ENCODE measurements at places on chromosomes 4 and X.

DNA sequence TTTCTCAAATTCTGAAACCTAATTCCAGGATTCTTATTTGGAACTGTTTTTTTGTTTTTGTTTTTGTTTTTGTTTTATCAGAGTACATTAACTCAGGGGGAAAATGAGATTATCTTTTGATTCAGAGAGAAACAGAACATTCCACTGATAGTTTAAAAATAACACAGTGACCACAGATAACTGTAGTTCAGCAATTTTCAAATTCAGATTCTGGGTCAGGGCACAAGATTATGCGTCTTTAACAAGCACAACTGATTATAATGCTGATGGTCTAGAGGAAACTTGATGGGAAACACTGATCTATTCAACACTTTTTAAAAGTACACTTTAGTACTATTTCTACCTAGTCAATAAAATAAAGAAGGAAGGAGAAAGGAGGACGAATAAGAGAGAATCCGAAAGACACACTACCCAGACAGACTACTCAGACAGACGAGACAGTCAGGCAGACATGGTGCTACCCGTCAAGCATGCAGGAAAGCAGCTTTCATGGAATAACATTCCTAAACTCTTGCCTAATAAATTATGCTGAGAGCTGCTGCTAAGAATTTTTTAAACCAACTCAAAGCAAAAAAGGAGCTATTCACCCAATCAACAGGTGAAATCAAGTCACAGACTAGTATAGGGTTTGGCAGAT, 59.0 kb downstream of the APBB2 start:
- peaks cover 3% of the 10 kb centered on the region for H3K27me3 ChIP-seq
- H3K36me3 ChIP-seq: no peaks in the 10 kb centered on the region
- peaks cover 5% of the 10 kb centered on the region for H3K4me1 ChIP-seq
- DNase-seq: no peak
- H3K4me3 ChIP-seq: no peak overlapping the region

DNA sequence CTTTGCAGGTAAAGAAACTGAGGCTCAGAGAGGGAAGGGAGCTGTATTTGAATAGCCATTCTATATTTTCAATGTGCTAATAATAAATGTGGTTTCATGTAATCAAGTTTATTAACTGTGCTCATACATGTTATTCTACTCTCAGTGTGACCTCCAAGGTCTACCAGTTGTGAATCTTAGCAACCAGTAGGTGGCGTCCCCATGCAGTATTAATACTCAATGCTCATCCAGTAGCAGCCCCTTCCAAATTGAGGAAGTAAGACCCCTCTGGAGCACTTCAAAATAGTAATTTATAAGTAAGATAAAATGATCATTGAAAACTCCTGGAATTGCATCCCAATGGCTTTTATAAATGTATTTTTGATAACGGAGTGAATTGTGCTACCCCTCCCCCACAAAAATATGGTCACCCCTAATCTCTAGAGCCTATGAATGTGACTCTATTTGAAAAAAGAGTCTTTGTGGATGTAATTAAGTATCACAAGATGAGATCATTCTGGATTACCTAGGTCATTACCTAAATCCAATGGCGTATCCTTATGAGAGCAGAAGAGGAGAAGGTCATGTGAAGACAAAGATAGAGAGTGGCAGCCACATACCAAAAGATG, 20.4 kb upstream of the SEPSECS start:
- H3K27me3 ChIP-seq: peaks cover 44% of the 10 kb centered on the region
- H3K4me3 ChIP-seq: no peak overlapping the region
- H3K36me3 ChIP-seq: no peaks in the 10 kb centered on the region
- H3K4me1 ChIP-seq: peaks cover 30% of the 10 kb centered on the region
- H3K27ac ChIP-seq: no peak overlapping the region

DNA sequence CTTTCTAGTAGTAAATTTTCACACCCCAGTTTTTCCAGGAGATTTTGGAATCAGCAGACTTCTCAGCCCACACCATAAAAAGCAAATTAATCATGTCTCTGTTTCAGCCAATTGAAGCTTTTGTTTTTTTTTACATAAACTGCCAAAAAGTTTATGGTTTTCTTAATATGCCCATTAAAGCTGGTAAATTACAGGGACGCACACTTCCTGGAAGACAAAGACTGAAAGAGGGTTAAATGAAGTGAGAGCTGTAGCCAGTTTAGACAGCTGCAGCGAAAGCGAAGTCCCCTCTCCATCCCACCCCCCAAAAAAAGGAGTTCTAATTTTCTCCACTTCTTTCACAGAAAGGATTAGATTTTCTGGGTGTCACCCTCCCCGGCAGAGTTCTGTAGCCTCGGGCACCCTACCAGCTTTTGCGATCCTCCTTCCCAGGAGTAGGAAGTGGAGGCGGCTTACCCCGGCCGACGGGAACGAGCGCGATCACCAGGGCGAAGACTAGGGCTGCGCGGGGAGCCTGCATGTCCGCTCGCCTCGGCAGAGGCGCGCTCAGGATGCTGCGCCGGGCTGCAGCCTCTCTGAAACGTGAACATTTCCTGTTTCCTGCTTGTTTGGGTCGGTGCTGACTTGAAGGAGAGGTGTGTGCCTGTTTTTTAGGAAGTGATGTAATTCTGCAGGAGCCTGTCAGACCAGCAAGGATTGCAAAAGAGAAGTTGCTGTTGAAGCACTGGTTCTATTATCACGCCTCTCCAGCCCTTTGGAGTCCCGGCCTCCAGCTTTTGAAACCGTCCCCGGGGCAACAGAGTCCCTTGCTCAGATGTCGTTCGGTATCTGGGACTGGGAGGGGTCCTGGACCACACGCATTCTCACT, at the start of gene TMEM154:
Gene TMEM154, minus strand, starts transcription at position 584 of the 868 bp plus-strand sequence. Its CDS starts 64 bp downstream, at position 520.
- H3K4me1 ChIP-seq: peaks cover 74% of the 10 kb centered on the region
- H3K36me3 ChIP-seq: no peaks in the 10 kb centered on the region
- peak within 1 kb of the TSS; percentile 83 for H3K4me3 ChIP-seq
- DNase-seq: peak; percentile 74

DNA sequence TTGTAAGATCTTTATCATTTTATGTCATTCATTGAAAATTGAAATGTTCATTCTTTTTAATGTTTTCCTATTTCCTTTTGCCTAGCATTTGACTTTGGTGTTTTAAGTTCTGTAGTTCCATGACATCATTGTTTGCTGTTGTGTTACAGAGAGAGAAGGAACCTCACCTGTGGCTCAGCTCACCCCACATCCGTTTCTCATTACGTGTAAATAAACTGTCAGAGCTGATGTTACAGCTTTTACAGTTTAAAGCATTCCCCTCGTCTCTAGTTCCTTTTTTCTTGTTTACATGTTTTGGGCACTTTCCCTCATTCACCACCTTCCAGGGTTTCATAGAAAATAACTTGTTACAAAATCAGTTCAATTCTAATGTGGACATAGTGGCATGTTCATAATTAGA, 137.2 kb downstream of the FNIP2 start:
- H3K27ac ChIP-seq: peak overlapping the region; percentile 93
- H3K27me3 ChIP-seq: no peaks in the 10 kb centered on the region
- H3K4me3 ChIP-seq: no peak overlapping the region
- H3K4me1 ChIP-seq: peaks cover 47% of the 10 kb centered on the region
- peaks cover 21% of the 10 kb centered on the region for H3K36me3 ChIP-seq

DNA sequence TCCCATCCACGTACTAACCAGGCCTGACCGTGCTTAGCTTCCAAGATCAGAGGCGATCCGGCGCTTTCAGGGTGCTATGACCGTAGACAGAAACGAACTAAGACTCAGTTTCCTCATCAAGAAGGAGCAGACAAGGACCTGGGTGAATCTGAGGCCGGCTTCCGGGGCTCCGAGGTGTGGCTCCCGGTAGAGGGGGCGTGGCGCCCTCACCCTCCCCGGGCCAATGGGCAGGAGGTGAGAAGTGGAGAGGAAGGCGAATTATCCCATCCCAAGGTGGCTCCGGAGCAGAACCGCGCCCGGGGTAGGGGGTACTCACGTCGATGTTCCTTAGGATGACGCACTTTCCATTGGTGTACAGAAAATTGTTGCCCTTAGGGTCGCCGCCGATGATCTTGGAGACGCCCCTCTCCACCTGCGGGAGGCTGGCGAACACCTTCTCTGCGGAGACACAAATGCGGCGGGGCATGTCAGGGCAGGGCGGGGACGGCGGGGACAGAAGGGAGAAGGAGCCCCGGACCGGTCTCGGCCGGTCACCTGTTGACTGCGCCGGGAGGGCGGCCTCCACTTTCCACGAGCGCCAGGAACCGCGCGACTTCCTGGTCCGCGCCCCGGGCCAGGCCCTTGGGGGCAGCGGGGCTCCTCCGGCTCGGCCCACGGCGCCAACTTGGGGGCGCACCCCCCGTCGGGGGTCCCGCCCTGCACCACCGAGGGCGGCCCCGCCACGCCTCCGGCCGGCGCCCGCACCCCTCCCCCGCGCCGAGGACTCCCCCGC, 616 bp downstream of the WDR1 start:
- peak overlapping the region; percentile 90 for H3K27ac ChIP-seq
- H3K36me3 ChIP-seq: peaks cover 40% of the 10 kb centered on the region
- H3K4me3 ChIP-seq: peak overlapping the region; percentile 91
- H3K4me1 ChIP-seq: peaks cover 76% of the 10 kb centered on the region

DNA sequence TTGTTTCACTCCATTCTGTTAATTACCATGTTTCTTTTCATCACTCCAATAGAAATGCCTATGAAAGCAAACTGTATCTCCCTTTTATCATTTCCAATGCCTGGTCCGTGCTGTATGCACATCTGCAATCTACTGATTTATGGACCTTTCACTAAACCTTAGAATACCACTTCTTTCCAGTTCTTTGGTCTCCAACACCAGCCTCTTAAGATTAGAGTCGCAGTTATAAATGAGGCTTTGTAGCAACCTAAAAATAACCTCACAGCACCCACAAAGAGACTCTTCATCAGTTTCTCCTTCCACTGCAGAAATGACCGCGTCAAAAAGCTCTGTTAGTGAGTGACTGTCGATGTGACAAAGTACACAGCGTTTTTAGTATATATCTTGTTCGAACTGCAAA, 282.6 kb downstream of the ADGRA3 start:
- H3K4me1 ChIP-seq: peaks cover 26% of the 10 kb centered on the region
- DNase-seq: no peak
- no peaks in the 10 kb centered on the region for H3K36me3 ChIP-seq
- no peak overlapping the region for H3K4me3 ChIP-seq
- H3K27ac ChIP-seq: no peak overlapping the region

GRCh38 chr4:149835280-149835679, 19.6 kb upstream of the IQCM start:
- H3K27ac ChIP-seq: no peak overlapping the region
- no peak for DNase-seq
- peaks cover 5% of the 10 kb centered on the region for H3K4me1 ChIP-seq
- H3K36me3 ChIP-seq: no peaks in the 10 kb centered on the region
- no peaks in the 10 kb centered on the region for H3K27me3 ChIP-seq
- H3K4me3 ChIP-seq: no peak overlapping the region
